ENCODE measurements at places on chromosomes 3 and 15.

DNA sequence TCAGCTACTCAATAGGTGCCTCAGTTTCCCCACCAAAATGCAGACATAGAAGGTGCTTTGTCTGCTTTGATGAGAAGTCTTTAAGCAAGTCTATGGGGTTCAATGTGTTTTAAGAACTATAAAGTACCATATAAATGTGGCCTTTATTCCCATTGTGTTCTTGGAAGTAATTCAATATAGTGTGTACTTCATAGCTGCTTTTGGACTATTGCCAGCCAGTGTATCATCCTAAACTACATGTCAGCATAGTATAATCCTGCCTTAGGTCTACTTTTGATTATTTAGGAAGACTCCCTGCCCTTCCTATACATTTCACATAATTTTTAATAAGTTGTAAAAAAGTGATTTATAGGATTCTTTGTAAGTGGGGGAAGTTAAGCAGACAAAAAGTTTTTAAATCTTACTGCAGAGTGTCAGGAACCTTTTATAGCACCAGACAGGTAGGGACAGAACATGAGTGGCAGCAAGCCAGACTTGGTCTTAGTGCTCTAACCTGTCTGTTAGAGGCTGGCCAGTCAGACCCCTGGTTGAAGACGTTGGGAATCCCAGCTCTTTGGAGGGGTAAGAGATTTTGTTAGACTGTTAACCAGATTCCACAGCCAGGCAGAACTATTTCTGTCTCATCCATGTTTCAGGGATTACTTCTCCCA lies 48.4 kb downstream of the MLH1 start:
- DNase-seq, result no peak

DNA sequence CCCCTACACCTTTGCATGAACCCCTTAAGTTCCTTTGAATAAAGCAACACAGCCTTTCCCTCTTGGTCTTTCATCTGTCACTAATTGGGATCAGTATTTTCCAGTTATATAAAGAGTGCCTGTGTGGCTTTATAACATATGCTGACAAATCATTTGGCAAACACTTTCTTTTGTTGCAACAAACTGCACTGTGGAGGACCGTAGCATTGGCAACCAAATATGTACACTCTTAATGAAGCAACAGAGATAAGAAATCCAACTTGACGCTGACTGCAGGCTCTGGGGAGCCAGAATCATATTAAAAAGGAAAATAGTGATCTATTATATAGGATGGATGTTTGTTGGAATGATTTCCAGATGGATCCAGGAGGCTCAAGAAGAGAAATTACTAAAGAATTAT lies 120.1 kb upstream of the PRICKLE2 start:
- DNase-seq, result peak; percentile 95

- DNase-seq, result no peak
Measured at GRCh38 chr15:49589030-49589429, 31.6 kb downstream of the FAM227B start.

GRCh38 chr3:62667714-62668113 lies 207.5 kb downstream of the CADPS start:
- DNase-seq, result no peak

DNA sequence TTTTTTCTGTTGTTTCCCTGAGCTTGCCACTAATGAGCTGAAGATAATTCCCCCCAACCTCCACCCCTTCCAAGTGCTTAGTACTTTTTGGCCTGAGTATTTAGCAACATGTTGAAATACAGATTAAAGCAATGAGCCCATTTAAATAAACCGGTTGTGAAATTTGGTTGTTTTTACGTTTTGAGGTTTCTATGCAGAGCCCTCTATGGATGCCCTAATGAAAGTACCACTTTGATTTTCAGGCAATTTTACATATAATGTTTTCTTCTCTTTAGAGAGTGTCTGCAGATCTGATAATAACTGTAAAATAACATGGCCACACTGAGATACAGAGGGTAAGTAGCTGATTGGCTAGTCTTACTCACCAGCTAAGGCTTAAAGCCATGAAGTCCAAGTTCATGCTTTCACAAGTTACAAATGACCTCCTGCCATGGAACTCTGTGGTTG lies 139.4 kb upstream of the SLC7A14 start:
- peak; percentile 78 for DNase-seq

GRCh38 chr3:55526332-55527030 lies 39.4 kb upstream of the WNT5A start:
- DNase-seq, result no peak

DNA sequence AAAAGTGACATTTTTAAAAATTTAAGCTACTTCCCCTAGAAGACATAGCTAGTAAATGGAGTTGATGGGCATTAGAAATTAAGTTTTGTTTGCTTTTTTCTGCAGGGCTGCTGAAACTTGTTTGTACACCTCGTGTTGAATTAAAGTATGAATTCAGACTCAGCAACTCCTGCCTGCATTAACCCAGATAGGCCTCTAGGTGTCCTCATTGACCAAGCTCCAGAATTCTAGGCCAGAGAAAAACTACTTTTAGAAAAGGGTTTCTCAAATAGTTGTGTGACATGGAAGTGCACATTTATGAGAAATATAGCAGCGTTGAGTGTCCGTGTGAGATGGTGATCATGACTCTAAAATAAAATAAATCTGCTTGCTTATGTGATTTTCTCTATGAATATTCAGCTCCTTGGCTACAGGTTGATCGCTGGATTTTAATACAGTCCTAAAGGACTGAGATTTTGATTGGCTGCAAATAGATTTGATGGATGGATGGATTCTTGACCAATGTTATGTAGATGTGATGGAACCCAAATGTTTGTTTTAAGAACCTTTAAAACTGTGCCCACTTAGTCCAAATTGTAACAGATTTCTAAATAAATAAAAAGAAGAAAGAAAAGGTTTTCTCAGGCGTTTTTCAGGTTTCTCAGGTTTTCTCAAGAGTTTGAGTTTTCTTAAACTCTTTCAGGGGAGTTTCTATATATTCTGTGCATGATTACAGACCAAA lies 39.4 kb upstream of the LMOD3 start:
- peak; percentile 43 for DNase-seq

DNA sequence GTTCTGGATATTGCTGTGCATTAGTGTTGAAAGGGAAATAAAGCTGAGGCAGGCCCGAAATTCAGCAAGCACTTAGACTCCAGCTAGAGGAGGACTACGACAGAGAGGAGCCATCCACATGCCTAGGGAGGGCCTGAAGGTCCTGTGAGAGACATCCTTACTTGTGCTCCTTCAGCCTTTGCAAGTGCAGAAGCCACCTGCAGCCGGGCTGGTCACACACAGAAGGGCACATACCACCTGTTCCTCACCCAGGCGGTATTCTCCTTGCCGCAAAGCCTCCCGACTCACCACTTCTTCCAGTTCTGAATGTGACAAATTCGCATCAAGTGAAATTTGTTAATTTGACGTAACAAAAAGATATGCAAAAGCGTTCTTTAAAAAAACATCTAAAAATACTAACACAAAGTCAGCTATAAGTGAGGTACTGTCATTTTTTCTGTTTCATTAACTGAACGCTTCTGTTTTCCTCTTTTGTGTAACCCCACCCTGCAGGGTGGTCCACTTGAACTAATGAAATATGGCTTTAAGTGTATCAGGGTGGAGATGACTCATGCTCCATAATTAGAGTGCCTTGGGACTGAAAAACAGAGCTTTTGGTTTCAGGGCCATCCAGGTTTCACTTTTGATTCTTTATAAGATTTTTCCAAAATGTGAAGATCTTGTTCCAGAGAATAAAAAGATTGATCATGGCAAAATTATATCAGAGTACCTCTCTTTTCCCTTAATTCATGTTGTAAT lies 467.9 kb upstream of the ATP11B start:
- no peak for DNase-seq

GRCh38 chr15:92510163-92510882 lies 116.6 kb downstream of the ST8SIA2 start:
- peak; percentile 22 for DNase-seq

DNA sequence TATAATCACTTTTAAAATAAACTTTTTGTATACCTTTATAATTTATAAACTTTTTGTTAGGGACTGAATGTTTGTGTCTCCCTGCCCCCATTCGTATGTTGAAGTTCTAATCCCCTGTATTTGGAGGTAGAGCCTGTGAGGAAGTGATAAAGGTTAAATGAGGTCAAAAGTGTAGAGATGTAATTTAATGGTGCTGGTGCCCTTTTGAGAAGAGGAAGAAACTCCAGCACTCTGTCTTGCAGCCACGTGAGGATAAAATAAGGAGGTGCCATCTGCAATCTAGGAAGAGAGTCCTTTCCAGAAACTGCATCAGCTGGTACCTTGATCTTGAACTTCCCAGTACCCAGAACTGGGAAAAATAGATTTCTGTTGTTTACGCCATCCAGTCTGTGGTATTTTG lies 106.1 kb upstream of the RGMA start:
- DNase-seq, result no peak

DNA sequence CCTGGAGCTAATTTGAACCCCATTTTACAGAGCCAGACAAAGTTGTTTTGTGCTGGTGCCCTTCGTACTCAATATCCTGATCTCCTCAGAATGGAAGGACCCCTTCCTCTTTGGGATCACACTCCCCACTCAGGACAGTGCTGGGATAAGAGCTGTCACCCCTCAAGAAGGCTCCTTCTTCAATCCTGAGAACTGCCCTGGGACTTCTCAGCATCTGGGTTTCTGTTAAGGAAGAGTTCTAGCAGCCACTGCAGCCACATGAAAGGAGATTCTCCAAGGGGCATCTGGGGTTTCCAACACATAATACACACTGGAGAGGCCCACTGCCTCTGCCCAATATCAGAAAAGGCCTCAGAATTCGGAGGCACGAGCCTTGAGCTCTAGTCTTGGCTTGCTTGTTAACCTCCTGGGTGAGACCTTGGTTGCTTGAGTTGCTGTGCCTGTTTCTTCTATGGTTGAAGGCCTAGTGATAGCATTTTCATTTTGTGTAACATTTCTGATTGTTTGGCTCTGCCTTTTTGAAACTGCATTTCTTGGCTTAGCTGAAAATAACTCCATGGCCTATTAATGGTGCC lies 78.8 kb upstream of the NMNAT3 start:
- no peak for DNase-seq

- peak; percentile 3 for DNase-seq
Measured at GRCh38 chr3:4949659-4950058, 29.6 kb upstream of the BHLHE40 start.

DNA sequence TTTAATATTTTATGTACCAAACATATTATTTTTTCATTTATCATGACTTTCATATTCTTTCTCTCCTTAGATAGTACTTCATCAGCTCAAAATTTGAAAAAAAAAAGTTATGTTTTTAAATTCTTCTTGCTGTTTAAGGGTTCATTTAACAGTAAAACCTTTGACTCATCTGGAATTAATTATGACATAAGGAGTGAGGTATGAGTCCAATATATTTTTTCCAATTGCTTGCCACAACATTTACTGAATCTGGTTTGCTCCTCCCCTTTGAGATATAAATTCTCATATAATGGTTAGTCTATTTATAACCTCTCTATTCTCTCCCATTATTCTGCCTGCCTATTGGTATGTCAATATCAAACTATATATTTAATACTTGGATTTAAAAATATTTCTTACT lies 387.8 kb downstream of the TUSC7 start:
- peak; percentile 44 for DNase-seq

GRCh38 chr3:94226078-94226477 lies 163.2 kb downstream of the NSUN3 start:
- DNase-seq, result peak; percentile 59

DNA sequence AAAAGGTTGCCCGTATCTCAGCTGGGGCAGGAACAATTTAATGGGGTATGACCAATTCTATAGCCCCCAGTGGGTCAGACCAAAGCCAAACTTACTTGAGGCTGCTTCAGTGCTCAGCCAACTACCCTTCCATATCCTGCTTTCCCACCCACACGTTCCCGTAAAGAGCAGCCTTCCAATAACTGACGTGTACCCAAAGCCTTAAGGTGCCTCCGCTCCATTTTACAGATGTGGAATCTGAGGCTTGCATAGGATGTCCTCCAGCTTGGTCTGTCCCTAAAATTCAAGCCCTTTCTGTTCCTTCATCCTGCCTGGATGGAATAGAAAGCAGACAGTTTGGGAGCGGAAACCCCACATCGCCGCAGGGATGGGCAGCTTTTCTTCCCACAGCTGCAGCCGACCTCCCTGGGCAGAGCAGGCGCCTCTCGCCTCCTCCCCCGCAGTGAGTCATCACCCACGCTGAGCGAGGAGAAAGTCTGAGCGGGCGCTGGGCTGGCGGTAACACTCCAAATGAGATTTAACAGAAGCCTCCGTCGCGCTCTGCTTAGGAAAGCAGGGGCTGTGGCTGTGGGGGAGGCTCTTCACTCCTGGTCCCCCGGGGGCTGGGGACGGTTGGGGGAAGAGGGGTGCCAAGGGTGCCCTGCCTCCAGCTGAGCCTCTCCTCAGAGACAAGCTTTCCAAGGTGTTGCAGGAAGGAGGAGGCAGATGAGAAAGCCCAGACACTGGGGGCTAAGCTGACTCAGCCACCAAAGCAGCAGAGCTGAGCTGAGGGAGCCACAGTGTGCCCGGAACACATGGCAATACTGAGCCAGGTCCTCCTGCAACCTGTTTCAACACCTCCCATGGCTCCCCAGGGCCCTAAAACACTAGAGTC lies 57.8 kb upstream of the HRH1 start:
- DNase-seq, result peak; percentile 80

- no peak for DNase-seq
Measured at GRCh38 chr15:80272987-80273386, 21.0 kb upstream of the CTXND1 start.

DNA sequence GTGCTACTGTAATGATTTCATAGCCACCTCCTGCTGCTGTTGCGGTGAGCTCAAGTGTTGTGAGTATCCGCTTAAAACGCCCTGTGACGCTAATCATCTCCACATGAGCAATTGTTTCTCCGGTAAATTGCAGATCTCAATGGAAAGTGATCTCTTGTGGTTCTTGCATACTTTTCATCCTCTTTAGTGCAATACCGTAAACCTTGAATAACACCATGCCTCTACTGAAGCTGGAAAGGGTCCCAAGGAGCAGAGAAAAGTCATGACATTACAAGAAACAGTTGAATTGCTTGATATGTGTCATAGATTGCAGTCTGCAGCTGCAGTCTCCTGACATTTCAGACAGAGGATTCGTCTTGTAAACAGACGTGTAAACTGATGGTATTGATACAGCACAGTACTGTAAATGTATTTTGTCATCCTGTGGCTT lies 6.0 kb upstream of the CEMIP start:
- DNase-seq, result peak; percentile 85

- DNase-seq, result no peak
Measured at GRCh38 chr3:115322901-115323300, 175.8 kb upstream of the ZBTB20 start.

DNA sequence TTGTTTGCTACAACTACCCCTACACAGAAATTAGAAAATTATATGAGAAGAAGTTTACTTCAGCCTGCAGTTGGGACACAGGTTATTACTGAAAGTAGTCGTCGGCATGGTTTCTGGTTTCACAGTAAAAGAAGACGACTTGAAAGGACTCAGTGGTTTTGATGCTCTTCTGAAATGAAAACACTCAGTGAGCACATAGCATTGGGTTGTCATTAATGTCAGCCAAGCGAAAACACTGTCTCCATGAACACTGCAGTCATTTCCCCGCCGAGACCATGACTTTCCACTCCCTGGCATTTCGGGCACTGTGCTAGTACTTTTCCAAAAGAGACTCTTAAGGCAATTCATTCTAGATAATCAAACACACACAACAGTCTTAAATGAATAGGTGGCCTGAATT lies 69.2 kb upstream of the ICE2 start:
- DNase-seq, result no peak

GRCh38 chr3:108420926-108421325 lies 89.5 kb downstream of the MYH15 start:
- DNase-seq, result peak; percentile 72

Data from AG10803 (cell line).